ENCODE measurements at places on chromosomes 1 and 21.

DNA sequence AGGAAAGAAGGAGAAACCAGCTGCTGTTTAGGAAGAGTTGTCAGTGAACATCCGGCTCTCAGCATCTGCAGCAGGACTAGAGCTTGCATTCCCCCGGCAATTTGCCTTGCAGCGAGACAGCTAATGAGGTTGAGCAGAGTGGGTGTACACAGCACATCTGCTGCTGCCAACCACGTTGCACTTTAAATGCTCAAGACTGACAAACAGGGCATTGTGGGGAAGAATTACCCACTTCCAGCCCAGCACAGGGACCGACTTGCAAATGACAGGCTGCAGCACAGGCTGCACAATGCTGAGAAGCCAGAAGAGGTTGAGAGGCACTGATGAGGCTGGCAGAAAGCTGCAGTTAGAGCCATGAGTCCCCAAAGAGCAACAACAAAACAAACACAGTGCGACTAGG, 47.5 kb upstream of the PLA2G2C start:
- no peak for DNase-seq

GRCh38 chr1:11309385-11309784, 36.4 kb downstream of the UBIAD1 start:
- no peak for DNase-seq

DNA sequence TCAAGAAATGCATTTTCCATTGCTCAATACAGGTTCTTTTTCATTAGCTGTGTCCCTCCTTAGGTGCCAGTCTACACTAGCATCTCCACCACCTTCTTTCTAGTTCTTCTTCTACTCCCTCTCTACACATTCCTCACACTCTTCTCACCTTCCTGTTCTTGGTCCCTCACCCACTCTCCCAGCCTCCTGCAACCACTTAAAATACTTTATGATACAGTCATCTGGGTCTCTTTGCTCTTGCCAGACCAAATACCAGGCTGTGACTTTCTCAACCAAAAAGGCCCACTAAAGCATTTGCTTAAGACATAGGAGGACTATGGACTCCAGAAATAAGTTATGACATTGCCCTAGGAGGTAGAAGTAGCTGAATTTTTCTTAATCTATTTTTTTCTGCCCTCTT, 35.1 kb downstream of the PIGM start:
- DNase-seq = no peak

- DNase-seq = no peak
Observed at GRCh38 chr21:38037416-38037815, 121.2 kb upstream of the KCNJ6 start.

- peak; percentile 97 for DNase-seq
Observed at GRCh38 chr1:30718091-30718635, 5.2 kb downstream of the MATN1 start.

DNA sequence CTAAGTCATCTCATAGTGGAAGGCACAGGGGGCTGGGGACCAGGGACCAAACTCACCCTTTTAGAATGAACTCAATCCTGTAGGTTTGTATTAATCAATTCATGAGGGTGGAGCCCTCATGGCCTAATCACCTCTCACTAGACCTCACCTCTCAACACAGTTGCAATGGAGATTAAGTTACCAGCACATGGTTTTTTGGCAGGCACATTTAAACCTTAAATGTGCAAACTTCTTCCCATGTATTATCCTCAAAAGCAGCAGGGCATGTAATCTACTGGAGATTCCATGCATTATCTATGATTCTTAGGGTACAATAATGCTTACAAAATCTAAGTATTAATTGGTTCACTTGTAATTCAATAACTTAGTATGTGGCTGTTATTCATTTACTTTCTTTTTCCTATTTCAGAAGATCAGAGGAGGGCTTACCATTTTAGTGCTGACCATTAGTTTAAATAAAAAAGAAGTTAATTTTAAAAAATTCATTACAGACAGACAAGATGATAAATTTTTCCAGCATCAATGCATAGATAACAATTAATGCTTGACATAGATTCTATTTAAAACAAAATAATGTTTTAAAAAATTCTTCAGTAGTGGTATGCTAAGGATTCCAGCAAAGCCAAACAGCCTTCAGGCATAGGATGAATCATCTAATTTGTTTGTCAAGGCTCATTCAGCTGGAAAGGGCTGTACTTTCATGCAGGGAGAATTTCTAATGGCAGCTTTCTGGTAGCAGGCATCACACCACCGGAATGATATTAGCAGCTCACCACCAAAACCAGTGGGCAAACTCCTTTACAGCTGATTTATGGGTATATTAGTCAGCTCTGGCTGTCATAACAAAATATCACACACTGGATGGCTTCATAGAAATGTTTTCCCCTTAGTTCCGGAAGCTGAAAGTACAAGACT, 124.6 kb upstream of the ZNF648 start:
- DNase-seq = no peak

DNA sequence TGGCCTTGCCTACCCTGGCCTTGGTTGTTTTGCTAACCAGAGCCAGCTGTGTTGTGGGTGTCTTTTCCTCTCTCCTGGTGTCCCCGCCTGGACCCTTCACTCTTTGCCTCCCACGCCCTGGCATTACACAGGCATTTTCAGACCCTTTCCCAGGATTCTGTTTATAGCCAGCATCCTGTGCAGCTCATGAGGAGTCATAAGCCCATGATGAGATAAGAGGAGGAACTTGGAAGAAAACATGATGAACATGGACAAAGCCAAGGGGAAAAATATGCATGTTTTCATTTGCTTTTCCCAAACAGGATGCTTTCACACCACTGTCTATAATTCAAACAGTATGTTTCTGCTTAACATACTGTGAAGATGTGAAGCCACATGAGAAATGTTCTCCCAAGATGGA, 18.7 kb upstream of the WARS2 start:
- DNase-seq = no peak

DNA sequence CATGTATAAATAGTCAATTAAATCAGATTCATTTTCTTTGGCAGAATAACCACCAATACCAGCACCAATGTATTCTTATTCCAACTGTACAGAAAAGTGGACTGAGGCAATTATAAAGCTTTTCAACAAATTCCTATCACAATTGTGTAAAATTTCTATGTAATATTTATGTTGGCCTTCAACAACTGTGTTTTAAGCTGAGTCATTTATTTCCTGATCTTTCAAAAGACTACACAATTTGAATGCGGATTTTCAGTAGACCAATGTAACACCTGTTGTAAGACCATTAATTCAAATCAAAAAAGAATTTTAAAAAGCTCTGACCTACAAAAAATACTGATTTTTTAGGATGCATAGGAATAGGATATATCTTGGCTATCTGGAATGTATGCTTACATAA, 25.5 kb downstream of the GPATCH2 start:
- no peak for DNase-seq

DNA sequence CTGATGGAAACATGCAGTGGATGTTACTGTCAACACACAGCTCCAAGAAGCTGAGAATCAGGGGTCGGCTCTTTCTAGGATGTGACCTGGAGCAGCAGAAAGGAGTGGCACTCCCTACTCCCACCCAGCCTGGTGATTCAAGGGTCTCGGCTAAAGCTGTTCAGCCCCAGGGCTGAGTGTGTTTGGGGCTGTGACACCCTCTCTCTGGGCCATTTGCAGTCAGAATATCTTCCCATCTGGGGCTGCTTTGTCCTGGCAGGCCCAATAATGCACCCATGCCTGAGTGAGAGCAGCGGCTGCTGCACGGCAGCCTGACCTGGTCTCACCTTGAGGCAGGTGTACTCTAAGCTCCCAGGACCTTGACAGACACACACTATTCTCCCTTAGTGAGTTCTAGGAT, 52.5 kb upstream of the AJAP1 start:
- DNase-seq = no peak

DNA sequence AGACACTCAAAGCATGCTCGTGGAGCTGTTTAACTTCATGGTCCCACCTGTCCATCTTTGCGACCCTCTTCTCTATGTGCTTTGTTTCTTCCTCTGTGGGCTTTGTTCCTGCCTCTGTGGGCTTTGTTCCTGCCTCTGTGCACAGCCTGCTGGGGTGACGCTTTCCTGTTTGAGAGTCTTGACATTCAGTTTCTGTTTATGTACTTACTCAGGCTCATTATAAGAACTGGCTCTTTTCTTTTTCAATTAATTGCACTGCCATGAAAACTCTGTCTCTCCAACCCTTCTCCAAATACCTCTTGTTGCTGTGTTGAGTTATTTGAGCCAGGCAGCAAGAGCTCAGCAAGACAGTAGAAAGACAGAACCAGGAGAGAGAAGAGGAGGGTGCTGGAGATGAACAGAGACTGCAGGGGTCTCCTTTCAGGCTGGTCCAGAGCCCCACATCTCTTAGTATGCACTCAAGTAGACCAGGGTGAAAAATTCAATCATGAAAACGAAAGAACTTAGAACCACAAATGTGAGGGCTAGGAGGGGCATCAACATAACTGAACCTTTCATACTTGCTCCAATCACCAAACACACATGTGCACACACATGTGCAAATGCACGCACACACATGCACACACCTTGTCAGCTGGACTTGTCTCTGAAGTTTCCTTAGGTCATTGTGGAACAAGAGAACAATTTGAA, 88.3 kb upstream of the SGIP1 start:
- DNase-seq = no peak

- DNase-seq = peak; percentile 19
Observed at GRCh38 chr1:206583707-206584648, 28.3 kb downstream of the EIF2D start.

- DNase-seq = no peak
Observed at GRCh38 chr1:19528438-19528837, 43.1 kb upstream of the CAPZB start.

- no peak for DNase-seq
Observed at GRCh38 chr1:204361341-204361771, 1.6 kb upstream of the PLEKHA6 start.

GRCh38 chr1:89347296-89347695, 16.6 kb upstream of the GBP6 start:
- DNase-seq = no peak

DNA sequence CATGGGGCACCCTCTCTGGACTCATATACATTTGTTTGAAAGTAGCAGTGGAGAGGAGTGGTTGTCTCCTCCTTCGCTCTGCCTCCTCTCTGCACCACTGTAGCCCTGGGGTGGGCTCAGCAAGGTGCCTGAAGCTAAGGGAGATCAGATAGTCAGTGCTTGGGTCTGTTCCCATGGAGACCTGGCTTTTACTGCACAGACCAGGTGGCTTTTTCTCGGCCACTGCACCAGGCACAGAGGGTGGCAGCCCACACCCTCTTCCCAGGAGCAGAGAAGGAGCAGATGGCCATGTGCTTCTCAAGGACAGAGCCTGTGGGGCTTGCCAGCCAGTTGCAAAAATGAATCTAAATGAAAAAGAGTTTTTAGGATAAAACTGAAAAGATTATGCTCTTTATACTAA, 123.4 kb upstream of the KCNK1 start:
- DNase-seq = no peak

DNA sequence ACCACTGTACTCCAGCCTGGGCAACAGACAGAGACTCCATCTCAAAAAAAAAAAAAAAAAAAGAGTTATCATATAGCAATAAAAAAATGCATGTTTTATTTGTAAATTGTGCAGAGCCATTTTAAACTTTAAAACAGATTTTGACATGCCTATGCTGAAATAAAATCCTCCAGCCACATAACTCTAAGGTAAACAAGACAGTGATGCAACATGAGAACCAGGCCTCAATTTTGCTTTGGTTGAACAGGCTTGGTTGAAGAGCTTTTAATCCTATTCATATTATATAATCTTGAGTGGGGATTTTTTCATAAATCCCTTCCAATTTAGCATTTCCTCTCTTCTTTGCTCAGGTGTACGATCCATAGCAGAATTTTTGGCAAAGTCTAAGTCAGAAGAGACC, 26.1 kb downstream of the ARMH1 start:
- DNase-seq = no peak

- DNase-seq = no peak
Observed at GRCh38 chr1:182889997-182890396, 50.9 kb downstream of the DHX9 start.

DNA sequence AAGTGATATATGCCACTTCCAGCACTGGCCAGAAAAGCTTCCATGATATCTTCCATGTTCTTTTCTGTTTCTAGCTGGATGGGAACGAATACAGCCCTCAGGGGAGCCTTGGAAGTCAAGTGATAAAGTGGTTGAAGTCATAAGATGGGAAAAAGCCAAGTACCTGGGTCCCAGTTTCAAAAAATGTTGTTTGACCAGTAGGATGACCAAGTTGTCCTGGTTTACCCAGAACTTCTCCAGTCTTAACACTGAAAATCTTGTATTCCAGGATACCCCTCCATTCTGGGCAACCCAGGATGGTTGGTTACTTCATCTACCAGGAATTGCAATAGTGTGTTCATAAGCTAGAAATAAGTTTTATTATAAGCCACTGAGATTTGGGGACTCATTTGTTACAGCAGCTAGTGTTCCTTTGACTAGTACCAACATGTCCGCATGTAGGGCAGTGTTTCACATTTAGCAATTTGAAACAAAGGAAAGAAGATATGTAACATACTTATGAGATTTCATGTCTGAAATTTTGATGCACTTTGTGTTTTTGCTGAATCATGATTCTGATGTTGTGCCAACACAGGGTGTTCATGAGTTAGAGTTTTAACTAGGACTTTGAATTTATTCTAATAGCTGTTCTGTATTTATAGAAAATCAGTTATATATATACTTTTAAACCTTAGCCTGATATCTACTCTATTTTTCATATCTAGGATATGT, 139.9 kb downstream of the TPR start:
- DNase-seq = no peak

DNA sequence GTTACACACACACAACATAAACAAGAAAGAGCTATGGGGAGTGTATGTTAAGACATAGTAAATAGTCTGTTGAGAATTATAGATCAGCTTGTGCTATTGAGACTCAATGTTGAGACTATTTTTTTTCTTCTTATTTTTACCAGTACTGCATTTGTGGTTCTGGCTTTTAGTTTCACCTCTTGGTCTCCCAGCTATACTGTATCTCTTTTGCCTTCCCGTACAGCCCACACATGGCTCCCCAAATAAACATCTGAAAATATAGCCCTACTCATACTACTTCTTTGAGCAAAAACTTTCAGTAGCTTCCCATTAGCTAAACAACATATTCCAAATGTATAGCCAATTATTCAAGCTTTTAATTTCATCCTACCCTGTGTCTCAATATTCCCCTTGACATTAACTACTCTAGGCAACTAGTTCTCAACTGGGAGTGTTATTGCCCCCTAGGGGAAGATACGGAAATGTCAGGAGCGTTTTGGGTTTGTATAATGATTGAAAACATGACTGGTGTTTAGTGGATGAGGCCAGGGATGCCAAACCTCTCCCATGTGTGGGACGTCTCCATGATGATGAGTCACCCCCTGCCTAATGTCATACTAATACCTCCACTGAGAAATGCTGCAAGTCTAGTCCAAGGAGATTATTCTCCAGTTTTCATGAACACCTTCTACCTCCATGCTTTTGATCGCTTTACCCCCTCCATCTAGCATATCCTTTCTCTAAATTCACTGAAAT, 6.8 kb downstream of the RPE65 start:
- no peak for DNase-seq

DNA sequence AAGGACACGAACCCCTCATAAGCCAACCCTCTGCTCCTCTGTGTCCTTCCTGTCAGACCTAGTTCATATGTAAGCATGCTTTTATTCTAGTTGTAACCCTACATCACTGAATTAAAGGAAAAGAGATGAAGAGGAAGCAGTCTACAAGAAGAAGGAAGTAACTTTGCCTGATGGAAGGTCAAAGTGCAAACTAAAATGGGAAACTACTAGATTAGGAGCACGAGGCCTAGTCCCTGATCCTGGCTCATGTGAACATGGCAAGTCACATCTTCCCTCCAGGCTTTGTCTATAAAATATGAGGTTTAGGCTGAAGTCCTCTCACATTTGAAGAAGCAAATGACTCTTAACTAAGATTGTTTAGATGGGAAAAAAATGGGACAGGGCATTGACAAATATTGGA, 13.2 kb downstream of the ZMYND12 start:
- DNase-seq = no peak
